NCI-H510A treated with DMSO at 0.1 percent for 48 hours (cell line): ENCODE measurements at places on chromosomes 12 and 14.
A peak's percentile ranks its signal among the peaks of the same experiment; 100 is the strongest.

DNA sequence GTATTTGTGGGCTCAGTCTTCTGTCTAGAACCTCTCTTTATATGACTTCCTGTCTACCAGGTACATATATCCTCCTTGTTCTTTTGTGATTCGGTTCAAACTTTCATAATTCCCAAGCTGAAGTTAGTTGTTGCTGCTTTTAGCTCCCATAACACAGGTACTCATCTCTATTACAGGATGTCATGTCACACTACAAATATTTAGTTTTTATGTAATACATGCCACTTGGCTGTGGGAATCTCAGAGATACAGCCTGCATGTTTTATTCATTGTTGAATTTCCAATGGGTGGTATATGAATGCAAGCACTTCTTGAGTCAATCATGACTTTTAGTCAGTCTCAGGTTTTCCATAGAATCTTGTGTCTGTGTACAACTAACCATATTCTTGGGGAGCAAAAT lies 122.7 kb downstream of the SINHCAF start:
- DNase-seq = no peak

GRCh38 chr14:53953828-53954550 lies 2.6 kb downstream of the BMP4 start:
- no peak for DNase-seq

- DNase-seq = no peak
These were observed 102.5 kb downstream of the ZFP36L1 start for GRCh38 chr14:68690089-68690958.

DNA sequence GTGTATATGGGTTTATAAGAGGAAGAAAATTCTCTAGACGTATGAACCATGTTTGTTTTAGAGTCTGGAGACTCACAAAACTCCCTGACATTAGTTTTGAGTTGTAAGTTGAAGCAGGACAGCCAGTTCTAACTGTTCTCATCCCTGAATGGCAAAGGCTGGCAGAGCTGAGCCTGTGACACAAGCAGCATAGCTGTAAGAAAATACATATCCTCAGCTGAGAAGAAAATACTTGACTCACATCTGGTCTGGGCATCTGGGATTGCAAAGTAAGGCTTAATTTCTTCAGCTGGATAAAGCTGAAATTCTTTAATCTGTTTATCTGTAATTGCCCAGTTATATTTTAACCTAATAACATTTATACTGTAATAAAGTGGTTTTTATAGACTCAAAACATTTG lies 156.3 kb downstream of the PELI2 start:
- DNase-seq = no peak

GRCh38 chr12:44875417-44875953 lies 630 bp downstream of the NELL2 start:
- peak; percentile 46 for DNase-seq

GRCh38 chr14:21467616-21468015 lies 9.1 kb downstream of the RAB2B start:
- no peak for DNase-seq

GRCh38 chr14:103518422-103519042 lies 4.1 kb downstream of the CKB start:
- DNase-seq = peak; percentile 22

DNA sequence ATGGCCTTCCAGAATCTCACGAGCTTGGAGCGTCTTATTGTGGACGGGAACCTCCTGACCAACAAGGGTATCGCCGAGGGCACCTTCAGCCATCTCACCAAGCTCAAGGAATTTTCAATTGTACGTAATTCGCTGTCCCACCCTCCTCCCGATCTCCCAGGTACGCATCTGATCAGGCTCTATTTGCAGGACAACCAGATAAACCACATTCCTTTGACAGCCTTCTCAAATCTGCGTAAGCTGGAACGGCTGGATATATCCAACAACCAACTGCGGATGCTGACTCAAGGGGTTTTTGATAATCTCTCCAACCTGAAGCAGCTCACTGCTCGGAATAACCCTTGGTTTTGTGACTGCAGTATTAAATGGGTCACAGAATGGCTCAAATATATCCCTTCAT lies 92.2 kb downstream of the FLRT2 start:
- no peak for DNase-seq

- no peak for DNase-seq
These were observed 24.8 kb upstream of the TMEM132D start for GRCh38 chr12:129928643-129929042.

DNA sequence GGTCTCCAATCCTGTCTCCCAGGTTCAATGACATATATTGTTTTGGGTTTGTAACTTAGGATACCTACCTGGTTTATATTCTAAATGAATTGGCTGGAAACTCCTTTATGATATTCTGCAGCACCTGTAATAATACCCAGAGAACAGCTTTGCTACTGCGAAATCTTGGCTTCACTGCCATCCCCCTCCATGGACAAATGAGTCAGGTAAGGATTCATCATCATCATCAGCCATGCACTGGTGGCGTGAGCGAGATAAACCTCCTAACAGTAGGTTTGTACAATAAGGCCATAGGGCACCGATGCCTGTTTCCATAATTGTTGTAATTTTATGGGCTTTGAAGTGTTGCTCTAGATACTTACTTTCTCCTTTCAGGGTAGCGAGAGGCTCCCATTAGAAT lies 10.7 kb downstream of the DDX47 start:
- DNase-seq = no peak

DNA sequence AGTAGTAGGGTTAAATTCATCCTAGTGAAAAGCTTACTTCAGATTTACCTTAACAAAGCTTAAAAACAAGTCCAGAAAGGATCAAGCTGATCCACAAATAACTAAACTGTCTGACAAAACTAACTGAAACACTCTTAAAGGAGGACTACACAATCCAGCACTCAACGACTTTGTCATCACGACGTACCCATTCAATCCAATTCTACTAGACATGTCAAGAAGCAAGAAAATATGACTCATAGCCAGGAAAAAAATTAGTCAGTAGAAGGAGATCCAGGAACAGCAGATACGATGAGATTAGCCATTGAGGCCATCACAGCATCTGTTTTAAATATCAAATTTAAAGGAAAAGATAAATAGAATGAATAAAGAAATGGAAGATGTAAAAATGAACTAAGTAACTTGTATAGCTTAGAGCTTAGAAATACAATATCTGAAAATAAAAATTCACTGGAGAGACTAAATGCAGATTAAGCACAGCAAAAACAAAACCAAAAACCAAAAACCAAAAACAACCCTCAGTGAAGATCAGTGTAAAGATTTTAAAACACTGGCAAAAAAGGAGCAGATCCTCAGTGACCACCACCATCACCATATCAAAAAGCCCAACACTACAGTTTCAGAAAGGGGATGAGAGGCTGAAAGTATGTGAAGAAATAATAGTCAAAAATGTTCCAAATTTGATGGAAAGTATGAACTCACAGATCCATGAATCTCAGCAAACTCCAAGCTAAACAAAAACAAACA lies 95.0 kb upstream of the CCND2 start:
- DNase-seq = no peak

- no peak for DNase-seq
These were observed 12.7 kb downstream of the CSRP2 start for GRCh38 chr12:76866151-76866567.

- DNase-seq = no peak
These were observed 33.8 kb downstream of the ARMH4 start for GRCh38 chr14:58118097-58118815.

- no peak for DNase-seq
These were observed 32.2 kb downstream of the TESC start for GRCh38 chr12:117067016-117067415.

GRCh38 chr12:93127582-93128331 lies 198.7 kb upstream of the EEA1 start:
- DNase-seq = peak; percentile 96

- DNase-seq = no peak
These were observed 3.7 kb upstream of the COX8C start for GRCh38 chr14:93343266-93343665.

GRCh38 chr12:84619053-84619571 lies 293.5 kb downstream of the SLC6A15 start:
- DNase-seq = no peak

- DNase-seq = no peak
These were observed 329.7 kb upstream of the ATP2B1 start for GRCh38 chr12:90038289-90038688.

DNA sequence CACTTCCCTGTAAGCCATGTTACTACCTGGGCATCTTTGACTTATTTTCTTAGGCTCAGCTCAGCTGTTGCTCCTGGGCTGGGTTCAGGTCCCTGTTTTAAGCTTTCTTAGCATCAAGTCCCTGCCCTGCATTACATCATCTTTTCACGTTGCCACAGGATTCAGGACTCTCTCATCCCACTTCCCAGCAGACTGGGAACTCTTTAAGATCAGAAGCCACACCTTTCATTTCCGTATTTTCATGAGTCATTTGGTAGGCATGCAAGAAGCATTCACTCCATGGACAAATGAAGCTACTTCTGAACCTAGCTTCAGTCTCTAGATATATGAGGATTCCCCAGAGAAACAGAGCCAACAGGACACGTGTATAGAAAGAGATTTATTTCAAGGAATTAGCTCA lies 726.8 kb downstream of the VRK1 start:
- no peak for DNase-seq

- DNase-seq = no peak
These were observed 54.9 kb downstream of the SMUG1 start for GRCh38 chr12:54133772-54134375.

- DNase-seq = no peak
These were observed 30.1 kb downstream of the VRK1 start for GRCh38 chr14:96827290-96827689.

GRCh38 chr12:75908961-75909605 lies 122.5 kb downstream of the PHLDA1 start:
- DNase-seq = peak; percentile 62
